Stimulated activated CD8-positive, alpha-beta memory T cell treated with anti-CD3 and anti-CD28 coated beads, Interleukin-15, amount 100 ng/mL, for 4 hours (primary cell): ENCODE measurements at places on chromosomes 7 and 10.

DNA sequence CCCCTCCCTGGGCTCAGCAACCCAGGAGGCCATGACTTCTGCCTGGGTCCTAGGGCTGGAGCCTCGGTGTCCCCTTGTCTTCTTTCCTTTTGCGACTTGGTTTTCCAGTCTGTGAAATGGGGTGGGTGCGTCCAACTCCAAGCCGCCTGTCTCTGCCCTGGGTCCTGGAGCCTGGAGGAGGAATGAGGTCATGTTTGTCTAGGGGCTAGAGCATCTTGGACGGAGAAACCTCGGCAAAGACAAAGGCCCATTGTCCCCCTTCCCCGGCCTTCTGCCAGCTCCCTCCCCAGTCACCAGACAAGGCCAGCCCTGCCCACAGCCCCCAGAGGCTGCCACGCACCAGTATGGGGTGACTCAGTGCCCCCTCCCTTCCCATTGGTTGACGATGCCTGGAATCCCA is 39.8 kb upstream of the ELN start:
- no peak for DNase-seq

- no peak for DNase-seq
These were observed 6.4 kb downstream of the CDHR1 start for GRCh38 chr10:84200537-84201243.

- no peak for DNase-seq
These were observed 26.0 kb downstream of the CYTH3 start for GRCh38 chr7:6246251-6246917.

- no peak for DNase-seq
These were observed 40.5 kb downstream of the PRSS2 start for GRCh38 chr7:142811154-142811737.

- DNase-seq: no peak
These were observed 284.2 kb downstream of the MTERF1 start for GRCh38 chr7:91596287-91596686.

GRCh38 chr7:45701701-45702510 is 127.7 kb downstream of the ADCY1 start:
- no peak for DNase-seq

- no peak for DNase-seq
These were observed 3.8 kb upstream of the NRCAM start for GRCh38 chr7:108459922-108460551.

GRCh38 chr7:114008696-114009095 is 89.9 kb upstream of the PPP1R3A start:
- DNase-seq: no peak

- DNase-seq: no peak
These were observed 421.5 kb upstream of the LRRN3 start for GRCh38 chr7:110669410-110669809.

GRCh38 chr7:155988416-155988815 is 176.2 kb upstream of the SHH start:
- DNase-seq: no peak

GRCh38 chr7:81419731-81420130 is 350.1 kb downstream of the HGF start:
- no peak for DNase-seq

- no peak for DNase-seq
These were observed 27.4 kb downstream of the GTF2I start for GRCh38 chr7:74684921-74685320.

DNA sequence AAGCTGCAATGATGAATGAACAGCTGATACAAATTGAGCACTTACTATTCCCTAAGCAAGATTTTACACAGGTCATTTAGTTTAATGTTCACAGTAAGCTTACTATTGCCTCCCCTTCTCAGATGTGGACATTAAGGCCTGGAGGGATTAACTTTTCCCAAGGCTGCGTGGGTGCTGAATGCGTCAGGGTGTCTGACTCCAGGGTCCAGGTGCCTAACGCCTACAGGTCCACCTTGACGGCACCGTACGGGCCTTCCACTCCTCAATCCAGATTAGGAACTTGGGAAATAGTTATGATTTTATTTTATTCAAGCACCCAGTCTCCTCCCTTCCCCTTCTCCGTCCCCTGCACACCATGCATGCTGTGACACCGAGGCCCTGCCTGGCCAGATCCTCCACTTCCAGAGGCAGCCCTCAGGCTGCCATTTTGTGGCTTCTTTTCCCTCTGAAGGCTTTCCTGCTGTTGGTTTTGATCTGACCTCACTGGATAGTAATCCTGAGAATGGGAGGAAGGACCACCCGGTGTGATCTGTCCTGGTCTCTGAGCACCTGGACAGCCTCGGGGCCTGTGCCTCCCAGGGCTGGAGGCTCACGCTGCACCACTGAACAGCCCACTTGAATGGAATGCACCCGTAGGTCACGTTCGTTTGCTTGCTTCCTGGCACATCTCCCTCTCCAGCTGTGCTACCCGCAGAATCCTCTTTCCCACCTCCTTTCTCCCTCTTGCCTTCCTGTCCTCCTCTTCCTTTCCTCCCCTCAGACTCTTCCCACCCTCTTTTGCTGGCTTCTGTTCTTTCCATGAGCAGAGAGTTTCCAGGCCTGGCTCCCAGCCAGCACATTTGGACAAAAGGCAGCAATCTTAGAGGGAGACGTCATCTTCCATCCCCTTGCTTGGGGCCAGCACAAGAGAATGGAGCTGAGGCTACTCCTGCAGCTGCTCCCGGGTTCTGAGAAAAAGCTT is 14.4 kb downstream of the DENND2A start:
- no peak for DNase-seq

DNA sequence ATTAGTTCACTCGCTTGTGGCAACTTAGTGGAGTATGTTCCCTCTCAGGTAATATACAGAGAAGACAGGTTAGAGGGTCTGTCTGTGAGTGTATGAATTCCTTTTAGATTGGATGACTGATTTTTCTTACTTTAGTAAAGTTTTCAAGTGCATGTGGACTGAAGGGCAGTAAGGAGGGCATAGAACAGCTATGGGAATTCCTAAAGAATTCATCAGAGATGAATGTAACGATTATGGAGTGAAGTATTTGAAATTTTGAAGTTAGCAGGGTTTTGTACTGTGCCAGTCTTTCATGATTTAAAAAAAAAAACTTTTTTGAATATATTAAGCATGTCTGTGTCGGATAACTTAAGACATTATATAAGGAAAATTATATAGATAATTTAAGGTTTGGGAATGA is 15.5 kb downstream of the MAPK8 start:
- DNase-seq: no peak

DNA sequence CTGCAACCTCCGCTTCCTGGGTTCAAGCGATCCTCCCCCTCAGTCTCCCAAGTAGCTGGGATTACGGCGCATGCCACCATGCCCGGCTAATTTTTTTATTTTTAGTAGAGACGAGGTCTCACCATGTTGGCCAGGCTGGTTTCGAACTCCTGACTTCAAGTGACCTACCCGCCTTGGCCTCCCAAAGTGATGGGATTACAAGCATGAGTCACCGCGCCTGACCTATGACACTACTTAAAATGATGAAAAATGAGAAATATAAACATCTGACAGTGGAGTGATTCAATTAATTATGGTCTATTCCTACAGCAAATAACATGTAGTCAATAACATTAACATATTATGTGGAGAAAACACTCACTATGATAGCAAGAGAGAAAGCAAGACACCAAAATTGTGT is 2.2 kb downstream of the BRAT1 start:
- no peak for DNase-seq

GRCh38 chr10:83921984-83922860 is 217.1 kb upstream of the GHITM start:
- DNase-seq: no peak

GRCh38 chr7:143015084-143015483 is 11.8 kb downstream of the OR9A2 start:
- no peak for DNase-seq

DNA sequence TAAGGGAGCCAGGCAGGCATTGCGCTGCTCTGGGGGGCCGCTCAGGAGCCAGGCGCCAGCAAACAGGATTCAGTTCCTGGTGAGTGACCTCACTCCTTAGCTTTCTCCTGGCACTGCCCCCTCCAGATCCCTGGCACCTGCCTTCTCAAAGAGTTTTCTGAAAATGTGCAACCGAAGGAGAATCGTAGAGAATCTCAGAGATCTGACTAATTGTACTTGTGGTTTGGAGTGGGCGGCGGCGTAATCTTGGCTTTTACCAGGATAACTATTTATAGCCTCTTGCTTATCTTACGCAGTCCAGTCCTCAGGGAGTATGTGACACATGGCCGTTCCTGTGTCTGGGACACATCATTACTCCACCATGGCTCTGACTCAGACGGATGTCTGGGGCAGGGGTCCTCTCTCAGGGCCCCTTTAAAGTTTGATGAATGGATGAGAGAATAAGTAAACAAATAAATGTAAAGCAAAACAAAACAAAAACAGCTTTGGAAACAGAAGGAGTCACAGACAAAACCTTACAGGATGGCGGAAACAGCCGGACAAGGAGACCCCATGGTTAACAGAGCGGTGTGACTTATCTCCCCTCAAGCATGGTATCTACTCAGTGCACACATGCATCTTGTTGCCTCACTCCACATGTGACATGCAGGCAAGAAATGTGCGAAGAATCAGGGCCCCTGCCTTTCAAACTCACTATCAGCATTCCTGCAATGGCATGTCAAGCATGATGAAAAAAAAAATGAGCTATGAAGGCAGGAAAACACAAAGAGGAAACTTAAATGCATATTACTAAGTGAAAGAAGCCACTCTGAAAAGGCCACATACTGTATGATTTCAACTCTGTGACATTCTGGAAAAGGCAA is 99.7 kb downstream of the TNS3 start:
- no peak for DNase-seq

GRCh38 chr10:74486659-74487058 is 335.6 kb downstream of the ADK start:
- no peak for DNase-seq

GRCh38 chr10:15504101-15504840 is 133.2 kb upstream of the FAM171A1 start:
- DNase-seq: no peak

GRCh38 chr10:23196915-23197314 is 4.8 kb downstream of the PTF1A start:
- DNase-seq: no peak

GRCh38 chr7:106869954-106870353 is 4.9 kb downstream of the PIK3CG start:
- DNase-seq: no peak

GRCh38 chr7:130288168-130288567 is 4.8 kb upstream of the CPA4 start:
- no peak for DNase-seq

DNA sequence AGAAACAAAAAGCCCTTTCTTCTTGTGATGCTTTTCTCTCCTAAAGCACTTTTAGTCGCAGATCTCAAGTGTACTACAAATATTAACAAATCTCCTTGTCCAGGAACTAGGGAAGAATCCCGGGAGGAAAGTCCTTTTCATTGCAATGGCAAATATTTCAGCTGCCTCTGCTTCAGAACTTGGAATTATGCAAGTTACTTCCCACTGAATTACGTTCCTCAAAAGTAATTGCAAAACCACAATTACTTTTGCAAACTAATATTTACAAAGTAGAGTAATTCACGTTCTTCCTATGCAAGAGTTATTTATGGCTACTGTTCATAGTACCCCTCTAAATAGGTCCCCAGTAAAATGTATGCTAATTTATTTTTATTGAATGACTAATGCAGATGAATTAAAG is 14.5 kb downstream of the PRKCQ start:
- DNase-seq: no peak

GRCh38 chr7:44580945-44581878 is 819 bp downstream of the TMED4 start:
- peak; percentile 13 for DNase-seq

DNA sequence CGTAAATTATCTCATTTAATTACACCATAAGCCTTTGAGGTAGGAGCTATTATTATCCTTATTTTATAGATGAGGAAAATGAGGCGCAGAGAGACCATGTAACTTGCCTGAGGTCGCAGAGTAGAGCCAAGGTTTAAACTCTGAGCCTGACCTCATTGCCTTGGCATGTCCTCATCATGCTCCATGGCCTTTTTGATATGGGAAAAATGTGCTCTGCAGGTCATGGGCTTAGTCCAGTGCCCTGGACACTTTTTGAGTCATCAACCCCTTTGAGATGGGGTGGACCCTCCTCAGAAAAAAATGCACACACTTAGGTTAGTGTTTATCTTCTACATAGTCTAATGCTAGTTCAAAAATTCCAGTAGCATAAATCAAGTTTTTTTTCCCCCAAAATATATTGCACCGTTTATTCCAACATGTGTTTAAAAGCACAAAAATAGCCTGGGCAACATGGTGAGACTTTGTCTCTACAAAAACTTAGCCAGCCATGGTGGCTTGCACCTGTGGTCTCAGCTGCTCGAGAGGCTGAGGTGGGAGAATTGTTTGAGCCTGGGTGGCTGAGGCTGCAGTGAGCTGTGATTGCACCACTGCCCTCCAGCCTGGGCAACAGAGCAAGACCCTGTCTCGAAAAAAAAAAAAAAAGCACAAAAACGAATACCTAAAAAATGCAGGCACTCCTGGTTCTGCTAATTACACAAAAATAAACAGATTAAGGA is 28.6 kb upstream of the TMEM178B start:
- no peak for DNase-seq

DNA sequence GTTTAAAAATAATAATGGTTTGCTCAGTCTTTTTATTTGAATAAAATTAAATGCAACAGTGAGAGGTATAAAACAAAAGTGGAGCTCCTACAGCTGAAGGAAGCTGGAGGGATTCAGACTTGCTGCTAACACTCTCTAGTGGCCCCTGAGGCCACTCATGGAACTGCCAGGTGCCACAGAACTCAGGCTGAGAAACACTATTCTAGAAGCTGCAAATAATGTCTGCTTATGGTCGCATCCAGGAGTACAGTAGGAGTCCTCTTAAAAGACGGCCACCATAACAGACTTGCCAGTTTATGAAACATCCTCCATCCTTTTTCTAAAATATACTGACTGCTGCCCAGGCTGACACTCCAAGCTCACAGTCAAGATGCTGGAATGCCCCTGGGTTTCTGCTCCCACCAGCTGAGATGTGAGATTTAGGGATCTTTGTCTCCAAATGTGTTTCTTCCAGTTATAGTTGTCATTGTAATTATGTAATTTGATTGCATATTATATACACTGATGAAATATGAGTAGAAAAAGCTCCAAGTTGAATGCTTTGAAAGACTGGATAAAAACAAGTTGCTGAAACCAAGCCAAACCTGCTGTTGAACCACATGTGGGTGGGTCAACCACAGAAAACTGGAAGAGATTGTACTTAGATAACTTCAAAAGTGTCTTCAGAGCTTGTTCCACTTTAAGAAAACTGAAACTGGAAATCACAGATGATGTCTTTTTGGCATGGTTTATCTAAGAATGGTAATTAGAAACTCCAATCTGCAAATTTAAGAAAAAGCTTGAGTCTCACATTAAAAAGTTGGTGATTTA is 213.7 kb upstream of the AOAH start:
- DNase-seq: no peak

DNA sequence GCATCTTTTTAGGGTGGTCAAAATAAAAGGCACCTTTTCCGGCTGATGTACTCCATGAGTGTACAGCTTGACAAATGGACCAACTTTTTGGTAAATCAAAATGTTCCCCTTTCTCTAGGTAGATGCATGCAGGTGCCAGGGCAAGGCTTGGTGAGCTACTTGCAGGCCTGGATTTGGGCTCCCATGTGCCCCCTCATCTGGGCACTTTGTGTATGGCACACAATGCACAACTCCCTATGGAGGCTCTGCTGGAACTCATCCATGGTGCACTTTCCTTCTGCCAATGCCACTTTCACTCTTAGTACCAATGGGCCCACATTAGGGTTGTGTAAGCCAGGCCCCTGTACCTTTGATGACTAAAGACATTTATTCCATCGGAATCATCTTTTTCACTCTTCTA is 300.8 kb downstream of the SDHAF3 start:
- DNase-seq: no peak
